Activated CD8-positive, alpha-beta memory T cell treated with anti-CD3 and anti-CD28 coated beads, Interleukin-2, amount 50 U/mL, for 48 hours (primary cell): ENCODE measurements at places on chromosomes 3 and 15.
A peak's percentile ranks its signal among the peaks of the same experiment; 100 is the strongest.

GRCh38 chr3:193132241-193132640 is 108.8 kb upstream of the PLAAT1 start:
- no peak for DNase-seq

GRCh38 chr15:68289057-68289456 is 11.5 kb downstream of the FEM1B start:
- no peak for DNase-seq

DNA sequence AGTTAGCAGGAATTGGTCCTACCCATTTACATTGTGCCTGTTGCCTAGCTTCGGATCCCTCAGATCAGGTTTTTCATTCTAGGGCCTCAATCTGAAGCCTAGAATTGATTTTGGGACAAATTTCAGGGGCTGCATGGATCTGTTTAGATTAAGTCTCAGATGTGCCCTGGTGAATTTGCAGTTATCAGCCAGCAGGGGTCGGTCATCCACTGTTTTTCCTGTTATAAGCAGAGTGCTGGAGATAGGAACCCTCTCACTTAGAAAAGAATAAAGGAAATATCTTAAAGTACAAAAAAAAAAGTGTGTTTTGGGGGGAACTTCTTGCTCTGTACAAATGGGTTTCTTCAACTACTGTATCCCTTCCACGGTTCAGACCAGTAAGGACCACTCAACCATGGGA is 212.5 kb downstream of the BCHE start:
- no peak for DNase-seq

GRCh38 chr3:72664184-72664975 is 183.9 kb downstream of the SHQ1 start:
- no peak for DNase-seq

- DNase-seq = no peak
Observed at GRCh38 chr3:105388176-105388575, 21.5 kb downstream of the ALCAM start.

- DNase-seq = peak; percentile 57
Observed at GRCh38 chr15:65816441-65816840, 24.3 kb upstream of the DENND4A start.

DNA sequence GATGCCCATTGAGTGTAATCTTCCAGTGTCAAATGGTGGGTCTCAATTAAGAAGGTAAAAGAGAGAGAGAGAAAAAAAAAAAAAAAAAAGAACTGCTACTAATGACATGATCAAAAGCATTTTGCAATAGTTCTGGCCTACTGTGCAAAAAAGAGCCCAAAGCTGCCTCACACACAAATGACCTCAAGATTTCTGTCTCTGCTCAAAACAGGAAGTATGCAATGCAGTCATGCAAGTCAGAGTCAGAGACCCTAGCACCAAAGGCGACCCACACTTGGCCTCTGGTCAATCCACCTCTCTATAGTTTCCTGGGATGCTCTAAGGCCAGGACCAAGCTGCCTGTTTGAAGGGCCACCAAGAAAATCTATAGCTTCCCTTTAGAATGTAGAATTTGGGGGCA is 323.5 kb downstream of the VPS13C start:
- no peak for DNase-seq

DNA sequence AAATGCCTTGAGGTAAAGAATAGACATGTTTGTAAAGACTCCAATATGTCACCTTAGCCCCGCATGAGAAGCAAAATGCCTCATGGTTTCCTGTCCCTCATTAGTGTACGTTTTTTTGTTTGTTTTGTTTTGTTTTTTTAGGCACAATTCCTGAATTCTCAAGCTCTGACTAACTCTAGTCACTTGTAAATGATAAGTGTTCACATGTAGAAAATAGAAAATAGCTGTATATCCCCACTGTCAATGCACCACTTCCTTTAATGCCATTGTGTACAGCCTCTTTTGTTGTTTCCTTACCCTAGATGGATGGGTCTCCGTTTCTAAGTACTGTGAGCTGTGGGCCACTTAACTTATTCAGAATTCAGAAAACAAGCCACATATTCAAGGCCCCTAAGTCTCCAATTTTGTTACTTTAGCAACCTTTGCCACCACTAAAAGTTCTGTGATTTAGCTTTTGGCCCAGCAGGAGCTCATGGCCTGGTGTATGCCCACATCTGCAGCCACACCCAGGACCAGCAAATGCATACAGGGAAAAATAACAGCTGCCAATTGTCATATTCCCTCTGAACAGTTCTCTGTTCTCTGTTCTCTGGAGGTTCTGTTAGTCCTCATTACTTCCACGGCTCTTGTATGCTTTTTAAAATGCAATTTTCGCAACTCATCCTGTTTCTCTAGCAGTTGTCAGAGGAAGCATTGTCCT is 655.5 kb downstream of the GBE1 start:
- DNase-seq = no peak

DNA sequence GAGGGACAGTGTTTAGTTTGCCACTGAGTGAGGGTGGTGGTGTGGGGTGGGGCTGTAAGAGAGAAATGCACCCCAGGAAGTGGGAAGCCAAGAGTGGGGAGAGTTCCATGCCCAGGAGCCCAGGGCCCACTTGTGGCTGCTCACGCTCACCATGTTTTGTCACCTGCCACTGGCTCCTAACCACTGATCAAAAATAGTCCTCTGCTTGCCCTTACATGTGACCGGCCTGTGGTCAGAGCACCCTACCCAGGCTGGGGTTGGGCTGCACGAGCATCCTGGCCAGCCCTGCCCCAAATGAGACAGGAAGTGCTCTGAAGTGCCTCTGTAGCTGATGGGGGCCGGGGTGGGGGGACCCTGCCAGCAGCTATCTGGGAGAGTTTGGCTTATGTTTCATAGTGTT is 216.3 kb downstream of the RPLP1 start:
- no peak for DNase-seq

DNA sequence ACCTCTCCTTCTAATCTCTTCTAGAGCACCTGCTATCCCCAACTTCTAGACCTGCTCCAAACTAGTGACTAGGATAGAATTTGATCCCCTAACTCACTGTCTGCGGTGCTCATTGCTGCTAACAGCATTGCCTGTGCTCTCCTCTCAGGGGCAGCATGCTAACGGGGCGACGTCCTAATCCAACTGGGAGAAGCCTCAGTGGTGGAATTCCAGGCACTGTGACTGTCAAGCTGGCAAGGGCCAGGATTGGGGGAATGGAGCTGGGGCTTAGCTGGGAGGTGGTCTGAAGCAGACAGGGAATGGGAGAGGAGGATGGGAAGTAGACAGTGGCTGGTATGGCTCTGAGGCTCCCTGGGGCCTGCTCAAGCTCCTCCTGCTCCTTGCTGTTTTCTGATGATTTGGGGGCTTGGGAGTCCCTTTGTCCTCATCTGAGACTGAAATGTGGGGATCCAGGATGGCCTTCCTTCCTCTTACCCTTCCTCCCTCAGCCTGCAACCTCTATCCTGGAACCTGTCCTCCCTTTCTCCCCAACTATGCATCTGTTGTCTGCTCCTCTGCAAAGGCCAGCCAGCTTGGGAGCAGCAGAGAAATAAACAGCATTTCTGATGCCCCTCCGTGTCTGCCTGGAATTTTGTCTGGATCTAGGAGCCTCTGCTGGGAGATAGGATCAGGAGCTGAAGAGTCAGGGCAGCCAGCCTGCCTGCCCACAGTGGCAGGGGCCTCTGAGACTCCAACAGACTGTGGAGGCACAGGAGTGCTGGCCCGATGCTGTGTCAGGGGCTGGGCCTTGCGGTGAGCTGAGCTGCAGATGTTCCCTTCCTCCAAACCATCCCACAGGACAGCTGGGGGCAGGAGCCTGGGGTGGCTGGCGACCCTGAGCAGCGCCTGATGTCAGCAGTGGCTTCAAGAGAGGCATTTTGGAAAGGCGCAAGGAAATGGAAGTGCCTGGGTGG is 3.0 kb downstream of the ISLR start:
- no peak for DNase-seq

GRCh38 chr15:35956056-35956455 is 410.1 kb upstream of the DPH6 start:
- no peak for DNase-seq

GRCh38 chr3:139893267-139893962 is 41.6 kb upstream of the CLSTN2 start:
- DNase-seq = no peak

DNA sequence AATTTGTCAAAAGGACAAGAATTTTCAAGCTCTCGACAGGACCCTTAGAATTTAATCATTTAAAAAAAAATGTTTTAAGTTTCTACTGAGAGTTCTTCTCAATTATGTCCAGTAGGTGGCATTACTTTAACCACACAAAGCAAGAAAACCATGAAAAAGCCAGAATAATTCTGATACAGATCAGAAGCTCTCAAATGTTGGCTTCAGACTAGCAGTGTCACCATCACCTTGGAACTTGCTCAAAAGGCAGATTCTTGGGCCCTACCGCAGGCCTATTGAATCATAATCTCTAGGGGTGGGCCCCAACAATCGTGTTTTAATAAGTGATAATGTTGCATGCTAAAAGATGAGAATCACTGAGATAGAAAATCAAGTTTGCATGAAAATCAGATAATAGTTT is 99.5 kb upstream of the KCNMB2 start:
- no peak for DNase-seq

DNA sequence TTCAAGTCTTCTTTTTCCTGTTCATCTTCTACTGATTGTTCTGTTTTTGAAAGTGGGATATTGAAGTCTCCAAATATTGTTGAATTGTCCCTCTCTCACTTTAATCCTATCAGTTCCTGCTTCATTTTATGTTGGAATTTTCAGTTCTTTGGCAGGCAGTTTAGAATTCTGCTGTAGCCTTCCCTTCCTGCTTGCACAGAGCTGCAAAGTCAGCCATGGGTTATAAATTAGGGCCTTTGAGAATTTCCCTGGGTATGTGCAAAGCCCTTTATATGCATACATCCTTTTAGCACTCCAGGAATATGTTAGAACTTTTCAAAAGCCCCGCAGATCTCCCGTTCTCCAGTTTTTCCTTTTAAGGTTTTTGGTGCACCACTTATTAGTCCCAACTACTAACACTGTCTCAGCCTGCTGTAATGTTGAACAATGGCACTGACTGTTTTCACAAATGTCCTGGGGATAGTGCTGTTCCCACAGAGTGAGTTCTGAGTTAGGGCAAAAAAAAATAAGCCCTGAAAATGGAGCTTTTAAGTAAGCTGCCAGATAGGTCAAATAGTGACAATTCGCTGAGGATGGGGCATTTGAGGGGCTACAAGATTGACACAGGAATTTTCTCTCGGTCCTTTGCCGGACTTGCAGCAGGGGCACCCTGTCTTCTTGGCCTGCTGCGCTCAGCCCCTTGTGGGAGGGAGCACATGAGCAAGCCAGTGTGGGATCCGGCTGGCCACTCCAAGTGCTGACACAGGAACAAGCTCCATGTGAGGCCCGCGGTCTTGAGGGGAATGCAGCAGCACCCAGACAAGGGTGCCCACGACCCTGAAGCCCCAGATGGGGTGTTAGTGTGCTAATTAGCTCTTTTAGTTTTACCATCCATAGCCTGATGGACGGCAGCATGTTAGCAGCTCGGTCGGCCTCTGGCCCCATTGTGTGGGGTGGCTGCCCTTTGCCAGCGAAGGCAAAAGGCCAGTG is 96.0 kb downstream of the VPS8 start:
- no peak for DNase-seq

DNA sequence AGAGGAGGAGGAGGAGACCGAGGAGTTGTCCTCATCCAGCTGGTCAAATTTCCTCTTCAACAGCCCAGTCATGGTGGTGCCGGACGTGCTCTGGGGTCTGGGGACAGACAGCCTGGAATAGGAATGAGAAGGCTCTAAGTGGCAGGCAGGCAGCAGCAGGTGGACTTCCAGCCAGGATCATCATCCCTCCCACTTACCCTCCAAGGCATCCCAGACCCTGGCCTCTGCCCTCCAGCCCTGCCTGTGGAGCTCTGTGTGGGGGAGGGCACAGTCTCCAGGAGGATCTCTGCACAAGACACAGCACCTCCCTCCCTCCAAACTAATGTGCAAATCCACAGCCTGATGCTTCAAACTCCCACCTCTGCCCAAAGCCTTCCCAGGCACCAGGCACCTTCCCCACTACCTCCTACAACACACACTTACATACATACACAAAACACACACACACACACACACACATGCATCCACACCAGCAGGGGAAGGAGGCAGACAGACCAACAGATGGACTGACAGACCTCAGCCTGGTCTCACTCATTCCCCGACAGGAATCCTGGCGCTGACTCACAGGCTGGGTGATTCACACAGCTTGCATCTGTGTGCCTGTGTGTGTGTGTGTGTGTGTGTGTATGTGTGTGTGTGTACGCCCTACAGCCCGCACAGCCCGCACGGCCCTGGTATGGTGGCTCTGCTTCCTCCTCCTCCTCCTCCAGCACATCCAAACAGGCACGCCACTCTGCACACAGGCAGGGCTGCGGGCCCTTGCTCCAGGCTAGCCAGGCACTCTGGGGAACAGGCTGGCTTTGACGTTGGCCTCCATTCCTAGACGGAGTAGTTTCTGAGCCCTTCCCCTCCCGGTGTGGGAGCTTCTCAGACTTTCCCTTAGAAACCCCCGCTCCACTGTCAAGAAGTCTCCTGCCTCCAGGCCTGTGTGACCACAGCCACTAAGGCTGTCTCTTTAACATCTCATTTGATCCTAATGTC is 6.5 kb downstream of the CSRNP1 start:
- peak; percentile 81 for DNase-seq

DNA sequence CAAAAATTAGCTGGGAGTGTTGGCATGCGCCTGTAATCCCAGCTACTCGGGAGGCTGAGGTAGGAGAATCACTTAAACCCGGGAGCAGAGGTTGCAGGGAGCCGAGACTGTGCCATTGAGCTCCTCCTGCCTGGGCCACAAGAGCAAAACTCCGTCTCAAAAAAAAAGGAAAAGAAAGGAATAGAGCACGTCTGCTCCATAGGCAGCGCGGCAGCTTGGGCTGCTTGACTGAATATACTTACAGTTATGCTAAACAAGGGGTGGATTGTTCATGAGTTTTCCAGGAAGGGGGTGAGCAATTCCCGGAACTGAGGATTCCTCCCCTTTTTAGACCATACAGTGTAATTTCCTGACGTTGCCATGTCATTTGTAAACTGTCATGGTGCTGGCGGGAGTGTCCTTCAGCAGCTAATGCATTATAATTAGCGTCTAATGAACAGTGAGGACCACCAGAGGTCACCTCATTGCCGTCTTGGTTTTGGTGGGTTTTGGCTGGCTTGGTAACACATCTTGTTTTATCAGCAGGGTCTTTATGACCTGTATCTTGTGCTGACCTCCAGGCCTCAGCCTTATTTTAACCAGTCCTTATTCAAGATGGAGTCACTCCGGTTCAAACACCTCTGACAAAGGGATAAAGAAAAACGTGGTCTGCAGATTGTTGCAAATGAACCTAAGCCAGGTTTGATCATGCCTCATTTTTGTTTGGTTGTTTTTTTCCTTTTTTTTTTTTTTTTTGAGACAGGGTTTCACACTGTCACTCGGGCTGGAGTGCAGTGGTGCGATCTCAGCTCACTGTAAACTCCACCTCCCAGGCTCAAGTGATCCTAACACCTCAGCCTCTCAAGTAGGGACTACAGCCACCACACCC is 24.9 kb upstream of the SENP5 start:
- DNase-seq = no peak

GRCh38 chr15:61916104-61916503 is 144.1 kb downstream of the VPS13C start:
- DNase-seq = no peak

GRCh38 chr3:40009991-40010390 is 200.6 kb downstream of the MYRIP start:
- no peak for DNase-seq

- DNase-seq = no peak
Observed at GRCh38 chr3:186255703-186256331, 106.2 kb downstream of the DGKG start.
